Midbrain (tissue), 1 donor: ENCODE measurements at places on chromosomes 2 and 18.

DNA sequence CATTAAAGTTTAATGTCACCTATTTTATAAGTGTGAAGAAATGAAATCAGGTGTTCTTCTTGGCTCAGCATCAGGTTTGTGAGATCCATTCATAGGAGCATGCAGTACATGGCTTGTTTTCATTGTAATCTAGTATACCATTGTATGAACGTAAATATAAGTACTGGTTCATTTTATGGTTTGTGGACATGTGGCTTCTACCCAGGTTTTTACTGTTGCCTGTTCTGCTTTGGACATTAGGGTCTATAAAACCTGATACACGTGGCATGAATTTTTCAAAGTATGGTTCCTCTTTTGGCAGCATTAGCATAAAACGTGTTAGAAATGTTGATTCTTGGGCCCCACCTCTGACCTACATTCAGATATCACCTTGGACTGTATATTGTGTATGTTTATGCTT, 175.5 kb downstream of the PRPF40A start:
- DNase-seq, result no peak

GRCh38 chr2:170525566-170525900, 189.6 kb upstream of the SP5 start:
- DNase-seq, result no peak

DNA sequence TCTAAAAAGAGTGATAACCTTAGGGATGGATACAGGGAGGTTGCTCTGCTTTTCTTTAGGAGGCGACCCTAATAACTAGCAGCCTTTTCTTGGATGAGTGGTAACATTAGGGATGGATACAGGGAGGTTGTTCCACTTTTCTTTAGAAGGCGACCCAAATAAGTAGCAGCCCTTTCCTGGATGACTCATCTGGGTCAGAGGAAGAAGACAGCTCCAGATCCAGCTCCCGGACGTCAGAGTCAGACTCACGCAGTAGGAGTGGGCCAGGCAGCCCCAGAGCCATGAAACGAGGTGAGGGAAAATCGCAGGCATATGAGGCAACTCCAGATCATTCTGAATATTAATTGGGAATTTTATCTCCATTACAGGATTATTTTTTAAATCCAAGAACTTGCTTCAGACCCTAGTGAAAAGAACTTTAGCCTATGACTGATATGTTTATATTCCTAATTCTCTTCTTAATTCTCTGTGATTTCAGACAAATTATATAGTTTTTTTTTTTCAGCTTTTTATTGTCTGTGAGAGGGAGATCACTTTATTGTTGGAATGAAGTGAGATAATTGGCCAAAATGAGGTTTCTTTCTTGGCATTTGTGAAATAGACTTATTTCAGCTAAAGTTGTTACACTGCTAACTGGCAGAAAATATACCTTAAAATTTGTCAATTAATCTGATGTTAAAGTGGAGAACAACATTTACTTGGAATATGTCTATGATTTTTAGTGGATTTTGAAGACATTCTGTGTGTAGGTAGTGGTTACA, 31.2 kb upstream of the C1GALT1C1L start:
- no peak for DNase-seq

DNA sequence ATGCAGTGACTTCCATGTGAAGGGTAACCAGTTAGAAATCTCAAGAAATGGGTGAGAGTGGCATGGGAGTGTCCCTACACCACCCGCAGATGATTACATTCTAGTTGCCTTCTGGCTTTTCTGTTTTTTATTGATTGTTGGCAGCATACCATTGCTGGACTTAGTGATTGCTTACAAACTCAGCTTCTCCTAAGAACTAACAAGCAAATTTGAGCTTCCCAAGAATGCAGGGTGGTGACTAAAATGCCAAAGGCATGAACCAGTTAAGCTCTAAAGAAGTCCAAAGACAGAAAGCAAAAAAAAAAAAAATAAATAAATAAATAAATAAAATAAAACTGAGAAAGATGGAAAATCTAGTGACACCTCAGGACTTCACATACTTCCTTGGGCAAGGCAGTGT, 245.5 kb upstream of the PARD3B start:
- no peak for DNase-seq

DNA sequence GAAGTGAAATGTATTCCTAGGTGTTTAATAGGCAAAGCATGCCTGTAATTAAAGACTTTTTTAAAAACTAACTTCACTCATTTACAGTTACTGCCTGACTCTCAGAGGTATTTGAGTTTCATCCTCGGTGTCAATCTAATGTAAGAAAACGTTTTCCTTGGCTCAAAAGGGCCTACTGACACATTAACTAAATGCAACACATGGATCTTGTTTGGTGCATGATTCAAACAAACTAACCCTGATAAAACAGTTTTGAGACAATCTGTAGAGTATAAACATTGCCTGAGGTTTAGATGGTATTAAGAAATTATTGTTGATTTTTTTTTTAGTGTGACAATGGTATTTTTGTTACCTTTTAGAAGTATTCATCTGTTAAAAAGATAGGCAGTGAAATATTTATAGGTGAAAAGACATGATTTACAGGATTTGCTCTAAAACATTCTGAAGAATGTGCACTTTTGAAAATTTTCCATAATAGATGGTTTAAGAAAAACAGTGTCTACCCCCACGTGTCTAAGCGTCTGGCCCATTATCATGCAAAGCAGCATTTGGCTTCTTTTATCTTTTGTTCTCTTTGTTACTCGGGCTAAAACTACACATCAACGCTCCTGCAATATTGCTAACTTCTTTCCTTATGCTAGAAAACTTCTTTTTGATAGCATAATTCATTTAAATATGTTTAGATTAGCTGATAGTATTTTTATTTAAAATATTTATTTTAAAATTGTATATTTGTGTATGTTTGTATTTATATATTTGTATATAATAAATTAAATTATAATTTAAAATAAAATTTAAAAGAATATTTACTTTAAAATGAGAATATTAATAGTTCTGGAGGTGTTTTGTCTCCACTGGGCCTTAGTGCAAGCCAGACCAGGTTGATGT, 160.2 kb upstream of the NDUFV2 start:
- DNase-seq, result no peak

DNA sequence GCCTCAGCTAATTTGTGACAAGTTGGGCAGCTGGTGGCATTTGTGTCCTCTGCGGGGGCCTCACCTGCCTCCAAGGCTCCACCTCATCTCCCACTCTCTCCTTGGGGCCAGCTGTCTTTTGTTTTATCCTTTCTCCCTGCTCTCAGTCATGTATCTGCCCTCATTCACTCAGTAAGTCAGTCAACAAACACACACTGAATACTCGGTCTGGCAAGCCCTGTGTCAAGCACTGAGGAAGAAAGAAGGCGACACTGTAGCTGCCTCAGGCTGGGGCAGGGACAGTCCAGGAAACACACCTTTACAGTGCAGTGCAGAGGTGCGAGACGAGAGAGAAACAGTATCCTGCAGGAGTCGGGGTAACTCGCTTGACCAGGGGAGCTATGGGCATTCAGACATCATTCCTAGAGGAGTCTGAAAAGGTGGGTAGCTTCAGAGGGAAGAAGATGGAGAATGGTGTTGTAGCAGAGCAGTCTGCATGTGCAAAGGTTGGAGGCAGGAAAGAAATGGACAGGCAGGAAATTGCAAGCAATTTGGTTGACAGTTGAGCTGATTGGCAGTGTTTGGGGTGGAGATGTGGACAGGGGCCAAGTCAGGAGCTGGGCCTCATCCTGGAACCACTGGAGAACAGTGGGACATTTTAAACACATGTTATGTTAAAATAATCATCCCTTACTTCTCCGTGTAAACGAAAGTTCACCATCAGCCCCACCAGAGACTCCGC, 34.9 kb downstream of the SCTR start:
- DNase-seq, result no peak

- peak; percentile 37 for DNase-seq
Observed at GRCh38 chr2:118865106-118865505, 17.7 kb upstream of the EN1 start.

- DNase-seq, result no peak
Observed at GRCh38 chr2:6421138-6421730, 444.5 kb downstream of the CMPK2 start.

GRCh38 chr2:172489681-172490080, 62.3 kb downstream of the ITGA6 start:
- no peak for DNase-seq

DNA sequence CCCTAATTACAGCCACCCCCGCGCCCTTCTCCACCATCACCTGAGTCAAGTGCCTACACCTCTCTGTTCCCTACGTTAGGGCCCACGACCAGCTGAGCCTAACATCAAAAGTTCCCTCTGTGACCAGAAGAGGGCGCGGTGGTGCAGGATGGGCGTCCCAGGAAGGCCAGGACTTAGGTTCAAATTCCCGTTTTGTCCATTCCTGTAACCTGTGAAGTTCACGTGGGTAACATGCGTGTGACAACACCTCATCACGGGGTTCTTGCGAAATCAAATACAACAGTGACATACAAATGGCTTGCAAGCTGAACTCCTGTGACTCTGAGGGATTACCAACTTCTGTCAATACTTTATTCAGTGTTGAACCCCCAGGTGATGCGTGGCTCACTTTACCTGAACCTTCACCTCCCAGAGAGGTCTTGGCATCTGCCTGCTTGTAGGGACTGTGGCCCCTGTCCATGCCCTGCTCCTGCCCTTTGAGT, 207.9 kb downstream of the ARL4C start:
- peak; percentile 20 for DNase-seq

GRCh38 chr2:40244675-40245074, 207.2 kb downstream of the SLC8A1 start:
- DNase-seq, result peak; percentile 13

DNA sequence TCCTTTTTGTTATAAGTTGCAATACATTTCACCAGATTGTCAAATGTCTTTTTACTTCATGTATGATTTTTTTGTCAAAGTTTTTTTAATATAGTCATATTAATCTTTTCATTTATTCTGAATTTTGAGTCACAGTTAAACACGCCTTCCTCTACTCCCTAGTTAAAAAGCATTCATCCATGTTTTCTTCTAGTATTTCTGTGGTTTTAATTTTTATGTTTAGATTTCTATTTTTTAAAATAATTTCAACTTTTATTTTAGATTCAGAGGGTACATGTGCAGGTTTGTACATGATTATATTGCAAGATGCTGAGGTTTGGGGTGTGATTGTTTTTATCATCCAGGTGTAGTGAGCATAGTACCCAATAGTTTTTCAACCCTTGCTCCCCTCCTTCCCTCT, 146.7 kb upstream of the MYO3B start:
- DNase-seq, result no peak

- DNase-seq, result no peak
Observed at GRCh38 chr2:225574582-225575138, 175.2 kb downstream of the NYAP2 start.

- no peak for DNase-seq
Observed at GRCh38 chr2:173764094-173764493, 201.1 kb downstream of the SP3 start.

GRCh38 chr18:26487437-26487836, 60.9 kb downstream of the KCTD1 start:
- DNase-seq, result no peak

DNA sequence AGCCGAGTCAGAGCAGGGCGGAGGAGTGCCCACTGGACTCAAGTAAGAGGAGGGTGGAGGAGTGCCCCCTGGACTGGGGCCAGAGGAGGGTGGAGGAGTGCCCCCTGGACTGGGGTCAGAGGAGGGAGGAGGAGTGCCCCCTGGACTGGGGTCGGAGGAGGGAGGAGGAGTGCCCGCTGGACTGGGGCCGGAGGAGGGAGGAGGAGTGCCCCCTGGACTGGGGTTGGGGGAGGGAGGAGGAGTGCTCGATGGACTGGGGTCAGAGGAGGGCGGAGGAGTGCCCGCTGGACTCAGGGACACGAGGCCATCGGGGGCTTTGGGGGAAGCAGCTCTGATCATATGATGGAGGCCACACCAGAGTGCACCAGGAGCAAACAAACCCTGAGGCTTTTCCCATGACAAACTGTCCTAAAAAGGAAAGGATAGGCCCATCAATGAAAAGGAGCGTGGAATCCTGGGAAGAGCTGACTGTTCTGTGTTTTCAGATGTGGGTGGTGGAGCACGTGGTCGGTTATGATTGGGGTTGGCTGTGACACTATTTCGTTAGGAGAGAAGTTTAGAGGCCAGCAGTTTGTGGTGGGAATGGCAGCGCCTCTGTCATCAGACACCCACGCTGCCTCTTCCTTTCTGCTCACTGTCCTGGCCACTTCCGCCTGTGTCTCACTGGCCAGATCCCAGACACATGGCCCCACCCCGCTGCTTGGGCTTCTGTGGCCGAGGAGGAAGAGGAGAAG, 24.5 kb upstream of the HPCAL1 start:
- DNase-seq, result peak; percentile 21

DNA sequence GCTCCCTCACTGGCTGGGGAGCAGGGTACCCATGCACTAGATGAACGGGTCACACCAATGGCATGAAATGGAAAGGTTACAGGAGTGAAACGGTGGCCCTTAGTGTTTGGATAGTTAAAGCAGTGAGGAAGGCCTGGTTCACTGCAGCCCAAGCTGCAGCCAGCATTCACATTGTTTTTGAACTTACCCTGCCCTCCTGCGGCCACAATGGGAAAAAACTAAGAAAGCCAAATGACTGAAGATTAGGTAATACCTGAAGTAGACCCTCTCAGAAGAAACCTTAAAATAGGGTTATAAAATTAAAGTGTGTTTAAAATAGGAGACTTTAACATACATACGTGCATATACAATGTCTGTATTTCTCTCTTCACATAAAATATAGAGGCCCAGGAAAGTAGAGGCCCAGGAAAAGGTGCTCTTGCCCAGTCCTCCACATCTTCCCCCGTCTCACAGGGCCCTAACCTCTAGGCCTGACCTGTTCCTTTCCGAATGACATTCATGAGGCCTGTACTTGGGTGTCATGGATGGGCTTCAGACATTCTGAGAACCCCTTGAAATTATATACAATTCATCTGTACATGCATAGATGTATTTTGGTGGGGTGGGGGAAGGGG, 33.3 kb downstream of the DOK1 start:
- peak; percentile 77 for DNase-seq

DNA sequence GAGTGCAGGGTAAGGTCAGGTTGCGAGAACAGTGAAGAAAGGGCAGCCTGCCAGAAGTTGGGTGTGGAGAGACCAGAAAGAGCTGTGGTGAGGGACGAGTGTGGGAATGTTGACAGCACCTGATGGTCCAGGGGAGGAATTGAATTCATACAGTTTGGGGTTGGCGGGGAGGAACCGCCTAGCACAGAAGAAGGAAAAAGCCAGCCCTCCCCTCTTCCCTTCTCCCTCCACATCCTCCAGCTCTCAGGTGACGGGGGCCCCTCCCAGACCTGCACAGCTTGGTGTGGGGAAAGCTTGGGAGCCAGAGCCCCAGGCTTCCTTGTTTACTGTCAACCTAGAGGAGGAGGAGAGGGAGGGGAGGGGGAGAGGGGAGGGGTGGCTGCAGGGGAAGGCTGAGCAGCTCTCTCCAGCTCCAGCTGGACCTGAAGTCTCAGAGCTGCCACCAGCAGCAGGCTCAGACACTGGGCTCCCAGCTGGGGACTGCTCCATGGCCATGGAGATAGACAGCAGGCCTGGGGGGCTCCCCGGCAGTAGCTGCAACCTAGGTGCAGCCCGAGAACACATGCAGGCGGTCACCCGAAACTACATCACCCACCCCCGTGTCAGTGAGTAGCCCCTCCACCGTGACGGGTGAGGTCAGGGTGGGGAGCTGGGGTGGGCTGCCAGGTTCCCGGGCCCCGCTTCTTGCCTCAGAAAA, at the start of gene ATP6V1B1:
Gene ATP6V1B1, plus strand, starts transcription at position 433 of the 697 bp plus-strand sequence. Its CDS starts 55 bp downstream, at position 488.
- no peak for DNase-seq
